ENCODE measurements at places on chromosomes 12 and 14.

GRCh38 chr12:89319122-89319521, 33.2 kb downstream of the DUSP6 start:
- DNase-seq, result no peak

GRCh38 chr12:129807136-129807535, 96.7 kb downstream of the TMEM132D start:
- DNase-seq, result no peak

- no peak for DNase-seq
These were observed 97.6 kb upstream of the SCAF11 start for GRCh38 chr12:46087916-46088439.

DNA sequence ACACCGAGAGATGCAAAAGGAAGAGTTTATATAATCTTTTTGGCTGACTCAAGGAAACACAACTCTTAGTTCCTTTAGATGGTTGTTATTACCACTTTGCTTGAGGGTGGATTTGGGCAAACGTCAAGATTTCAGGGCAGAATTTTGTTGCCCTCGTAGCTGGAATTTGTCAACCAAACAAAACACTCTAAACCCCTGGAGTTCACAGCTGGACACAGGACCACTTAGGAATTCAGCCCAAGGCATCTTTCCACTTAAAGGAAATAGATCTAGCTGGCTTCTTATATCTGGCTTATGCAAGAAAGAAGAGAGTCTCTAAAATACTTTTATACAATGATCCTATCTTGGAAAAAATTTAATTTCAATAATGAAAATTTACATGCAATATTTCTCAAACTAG, 237.8 kb upstream of the LRIG3 start:
- DNase-seq, result no peak

DNA sequence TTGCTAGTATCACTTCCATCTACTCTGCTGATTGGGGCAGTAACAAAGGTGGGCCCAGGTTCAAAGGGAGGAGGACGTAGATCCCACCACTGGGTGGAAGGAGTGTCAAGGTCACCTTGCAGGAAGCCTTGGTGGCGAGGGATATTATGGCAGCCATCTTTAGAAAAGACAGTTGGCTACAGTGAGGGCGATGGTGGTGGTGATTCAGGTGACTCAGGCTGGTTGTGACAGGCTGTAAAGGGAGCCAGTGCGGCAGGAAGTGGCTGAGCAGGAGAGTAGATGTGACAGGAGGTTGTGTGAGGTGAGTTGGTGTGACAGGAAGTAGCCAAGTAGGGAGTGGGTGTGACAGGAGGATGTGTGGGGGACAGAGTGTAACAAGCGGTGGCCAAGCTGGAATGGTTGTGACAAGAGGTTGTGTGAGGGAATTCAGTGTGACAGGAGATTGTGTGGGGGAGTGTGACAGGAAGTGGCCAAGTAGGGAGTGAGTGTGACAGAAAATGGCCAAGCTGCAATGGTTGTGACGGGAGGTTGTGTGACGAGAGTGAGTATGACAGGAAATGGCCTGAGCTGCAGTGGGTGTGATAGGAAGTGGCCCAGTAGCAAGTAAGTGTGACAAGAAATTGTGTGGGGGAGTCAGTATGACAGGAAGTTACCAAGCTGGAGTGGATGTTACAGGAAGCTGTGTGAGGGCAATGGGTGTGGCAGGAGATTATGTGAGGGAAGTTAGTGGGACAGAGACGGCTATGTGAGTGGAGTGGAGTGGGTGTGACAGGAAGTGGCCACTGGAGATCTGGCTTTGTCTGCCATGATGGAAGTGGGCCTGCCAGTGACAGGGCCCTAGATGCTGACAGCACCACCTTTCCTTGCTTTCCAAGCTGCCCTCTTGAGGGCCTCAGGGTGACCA, 136.5 kb upstream of the MYL2 start:
- DNase-seq, result peak; percentile 8

GRCh38 chr12:56808954-56809353, 45.8 kb downstream of the HSD17B6 start:
- no peak for DNase-seq

GRCh38 chr12:3968523-3968922, 95.3 kb upstream of the PARP11 start:
- DNase-seq, result no peak

GRCh38 chr12:43108656-43109055, 443.3 kb downstream of the ADAMTS20 start:
- DNase-seq, result no peak

DNA sequence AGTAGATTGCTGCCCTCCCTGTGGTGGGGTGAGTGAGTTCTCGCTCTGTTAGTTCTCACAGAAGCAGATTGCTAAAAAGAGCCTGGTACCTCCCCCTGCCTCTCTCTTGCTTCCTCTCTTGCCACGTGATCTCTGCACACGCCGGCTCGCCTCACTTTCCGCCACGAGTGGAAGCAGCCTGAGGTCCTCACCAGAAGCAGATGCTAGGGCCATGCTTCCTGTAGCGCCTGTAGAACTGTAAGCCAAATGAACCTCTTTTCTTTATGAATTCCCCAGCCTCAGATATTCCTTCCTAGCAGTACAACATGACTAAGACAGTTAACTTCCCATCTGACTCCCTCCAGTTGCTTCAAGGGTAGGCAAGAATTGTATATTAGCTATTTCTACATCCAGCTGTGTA, 76.2 kb downstream of the ETV6 start:
- DNase-seq, result no peak

GRCh38 chr12:101078536-101079285, 131.3 kb downstream of the SLC5A8 start:
- no peak for DNase-seq

DNA sequence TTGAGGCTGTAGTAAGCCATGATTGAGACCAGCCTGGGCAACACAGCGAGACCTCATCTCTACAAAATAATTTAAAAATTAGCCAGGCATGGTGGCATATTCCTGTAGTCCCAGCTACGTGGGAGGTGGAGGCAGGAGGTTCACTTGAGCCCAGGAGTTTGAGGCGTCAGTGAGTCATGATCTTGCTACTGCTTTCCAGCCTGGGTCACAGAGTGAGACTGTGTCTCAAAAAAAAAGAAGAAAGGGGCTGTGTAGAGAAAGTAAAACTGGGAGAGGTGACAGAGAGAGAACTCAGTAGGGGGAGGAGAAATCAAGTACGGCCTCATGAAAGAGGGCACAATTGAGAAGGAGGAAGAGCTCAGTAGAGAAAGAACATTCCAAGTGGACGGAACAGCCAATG, 12.4 kb downstream of the TECPR2 start:
- DNase-seq, result no peak

- DNase-seq, result no peak
These were observed 132.6 kb upstream of the ARHGAP5 start for GRCh38 chr14:31944256-31945073.

- no peak for DNase-seq
These were observed 17.7 kb downstream of the SMCO2 start for GRCh38 chr12:27464220-27464554.

GRCh38 chr12:109770861-109771670, 57.4 kb downstream of the FAM222A start:
- DNase-seq, result no peak

DNA sequence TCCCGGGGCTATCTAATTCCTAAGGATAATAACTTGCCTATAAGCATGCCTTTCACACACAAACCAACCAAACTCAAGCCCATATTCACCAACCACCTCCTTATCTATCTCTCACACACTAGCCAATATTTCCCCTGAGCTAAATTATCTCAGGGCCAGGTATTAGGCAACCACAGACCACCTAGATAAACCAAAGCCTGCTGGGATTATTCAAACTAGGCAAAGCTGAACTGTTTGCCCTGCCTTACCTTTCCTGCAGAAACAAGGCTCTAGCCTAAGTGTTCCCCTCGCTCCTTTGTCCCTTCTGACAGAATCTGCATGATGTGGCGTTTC, 114.7 kb upstream of the EEA1 start:
- no peak for DNase-seq

- DNase-seq, result no peak
These were observed 141.0 kb upstream of the LMNTD1 start for GRCh38 chr12:25694072-25694471.

DNA sequence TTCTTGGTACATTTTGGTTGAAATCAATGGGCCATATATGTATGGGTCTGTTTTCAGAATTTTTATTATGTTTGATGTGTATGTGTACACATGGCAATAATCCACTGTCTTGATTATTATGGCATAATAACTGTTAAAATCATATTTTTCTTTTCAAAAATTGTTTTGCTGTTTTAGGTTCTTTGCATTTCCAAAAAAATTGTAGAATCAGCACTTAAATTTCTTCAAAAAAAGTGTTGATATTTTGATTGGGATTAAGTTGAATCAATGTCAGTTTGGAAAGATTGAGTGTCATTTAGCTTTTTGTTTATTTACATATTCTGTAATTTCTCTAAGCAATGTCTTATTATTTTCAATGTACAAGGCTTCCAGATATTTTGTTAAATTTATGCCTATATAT, 154.1 kb downstream of the SLC5A8 start:
- no peak for DNase-seq

- DNase-seq, result no peak
These were observed 74.3 kb downstream of the NCOR2 start for GRCh38 chr12:124492879-124493808.

- no peak for DNase-seq
These were observed 1.5 kb downstream of the BCL2L14 start for GRCh38 chr12:12072064-12072760.

DNA sequence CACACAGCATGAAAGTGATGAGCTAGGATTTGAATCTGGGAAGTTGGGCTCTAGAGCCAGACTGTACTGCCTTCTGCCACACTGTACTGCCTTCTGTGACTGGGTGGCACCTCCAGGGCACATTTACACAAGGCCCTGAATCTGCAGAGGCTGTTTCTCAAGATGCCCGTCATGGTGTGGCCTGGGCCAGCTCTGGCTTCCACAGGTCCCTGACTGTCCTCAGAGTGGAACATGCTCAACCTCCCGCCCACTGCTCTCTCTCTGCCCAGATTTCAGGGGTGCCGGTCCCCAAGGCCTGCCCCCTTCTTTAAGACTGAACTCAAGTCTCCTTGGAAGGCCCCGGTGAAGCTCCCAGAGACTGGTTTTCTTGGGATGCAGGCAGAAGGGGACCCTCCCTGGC, 50.2 kb downstream of the C14orf132 start:
- DNase-seq, result no peak

DNA sequence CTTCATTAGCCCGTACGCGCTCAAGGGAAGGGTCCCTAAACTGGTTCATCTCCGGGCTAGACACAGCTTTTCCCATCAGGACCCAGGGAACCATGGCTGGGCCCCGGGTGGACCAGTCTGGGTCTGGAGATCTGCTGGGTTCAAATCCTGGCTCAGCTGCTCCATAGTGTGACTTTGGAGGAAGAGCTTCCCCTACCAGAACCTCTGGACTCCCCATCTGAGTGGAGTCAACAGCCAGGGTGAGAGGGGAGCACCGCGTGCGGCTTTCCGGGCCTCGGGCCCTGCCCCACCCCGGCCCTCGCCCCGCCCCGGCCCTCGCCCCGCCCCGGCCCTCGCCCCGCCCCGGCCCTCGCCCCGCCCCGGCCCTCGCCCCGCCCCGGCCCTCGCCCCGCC, 41.2 kb downstream of the BEGAIN start:
- no peak for DNase-seq

Data from activated CD8-positive, alpha-beta memory T cell treated with anti-CD3 and anti-CD28 coated beads for 1 hour (primary cell).